Right ventricle myocardium superior (tissue), 1 donor: ENCODE measurements at places on chromosomes 7 and 10. TPM values are rescaled to one million over a fixed set of nuclear protein-coding genes. Genes with fewer than 3 reads are reported as not detected.

Gene TMEM270
- not detected for total RNA-seq

Gene NRF1
- 9.0 TPM for total RNA-seq

Gene WDR86
- total RNA-seq = 0.48 TPM

Gene GPR146
- 26.3 TPM for total RNA-seq

Gene RET
- total RNA-seq = 6.6 TPM

Gene GJD4
- not detected for total RNA-seq

Gene VENTX
- 0.43 TPM for total RNA-seq

Gene CYP3A4
- total RNA-seq = 0.70 TPM
